ENCODE measurements at places on chromosomes 12 and 14.

DNA sequence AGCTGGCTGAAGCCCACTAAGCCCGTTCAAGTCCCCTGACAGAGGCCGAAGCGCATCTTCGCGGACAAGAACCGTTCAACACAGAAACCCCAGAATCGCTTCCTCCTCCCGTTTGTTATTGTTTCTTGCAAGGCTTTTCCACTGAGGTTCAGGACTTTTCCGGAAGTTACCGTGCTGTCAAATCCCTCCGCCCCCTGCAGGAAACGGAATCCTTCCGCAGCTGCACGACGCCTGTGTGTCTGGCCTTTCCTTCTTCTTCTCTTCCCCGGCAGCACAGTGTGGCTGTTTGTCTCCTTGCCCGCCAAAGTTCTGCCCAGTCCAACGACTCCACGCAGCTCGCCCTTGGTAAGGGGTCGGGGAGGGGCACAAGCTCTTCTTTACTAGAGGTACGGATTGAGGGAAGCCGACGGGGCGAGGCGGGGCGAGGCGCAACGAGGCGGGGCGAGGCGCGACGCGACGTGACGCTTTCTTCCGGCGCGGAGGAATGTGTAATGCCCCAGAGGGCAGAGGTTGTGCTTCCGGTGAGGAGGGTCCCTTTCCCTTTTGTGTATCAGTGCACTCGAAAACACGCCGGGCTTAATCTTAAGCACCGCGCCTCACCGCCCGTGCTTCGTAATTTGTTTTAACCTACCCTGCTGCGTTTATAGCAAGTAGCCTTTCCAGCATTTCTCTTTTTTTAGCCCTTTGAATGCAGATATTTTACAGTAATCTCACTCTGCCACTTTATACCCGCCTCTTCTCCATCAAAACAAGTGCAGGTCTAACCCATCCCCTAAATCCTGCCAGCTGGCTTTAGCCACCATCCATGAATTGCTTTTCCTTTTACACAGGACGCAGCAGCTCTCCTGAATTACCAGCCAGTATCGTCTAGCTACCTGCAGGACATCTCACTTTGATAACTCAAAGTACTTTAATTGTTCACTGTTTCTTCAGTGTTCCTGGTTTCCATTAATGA is at the start of gene KDM5A:
Gene KDM5A, minus strand, starts transcription at position 179 of the 955 bp plus-strand sequence. CDS start 229 bp downstream, outside the sequence.
- H3K4me3 ChIP-seq: peak within 1 kb of the TSS; percentile 79
- peak within 1 kb of the TSS; percentile 93 for H3K27ac ChIP-seq
- no peaks in the 10 kb centered on the region for H3K27me3 ChIP-seq

- peaks cover 2% of the 10 kb centered on the region for H3K36me3 ChIP-seq
- peaks cover 2% of the 10 kb centered on the region for H3K4me1 ChIP-seq
- no peaks in the 10 kb centered on the region for H3K27me3 ChIP-seq
- H3K4me3 ChIP-seq: no peak overlapping the region
- no peak overlapping the region for H3K27ac ChIP-seq
These were observed 106.4 kb downstream of the EPS8 start for GRCh38 chr12:15682826-15683225.

DNA sequence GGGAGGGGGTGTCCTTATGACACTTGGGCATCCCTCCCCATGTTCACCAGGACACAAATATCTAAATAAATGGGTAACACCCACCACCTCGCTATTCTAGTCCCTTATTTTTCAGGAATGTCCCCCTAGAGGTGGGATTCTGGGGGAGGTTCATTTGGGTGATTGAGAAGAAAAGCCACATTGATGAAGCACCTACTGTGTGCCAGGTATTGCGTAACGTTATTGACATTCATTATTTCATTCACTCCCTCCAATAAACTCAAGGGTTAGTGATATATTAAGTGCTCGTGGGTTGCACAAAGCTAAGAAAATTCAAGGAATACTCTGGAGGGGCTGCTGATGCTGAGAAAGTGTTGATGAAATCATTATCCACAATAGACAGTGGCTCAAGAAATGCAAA is 92.5 kb upstream of the NOS1 start:
- H3K27me3 ChIP-seq: peaks cover 9% of the 10 kb centered on the region
- DNase-seq: no peak
- no peak overlapping the region for H3K4me3 ChIP-seq
- no peak overlapping the region for H3K27ac ChIP-seq
- no peaks in the 10 kb centered on the region for H3K36me3 ChIP-seq
- H3K4me1 ChIP-seq: peaks cover 3% of the 10 kb centered on the region

DNA sequence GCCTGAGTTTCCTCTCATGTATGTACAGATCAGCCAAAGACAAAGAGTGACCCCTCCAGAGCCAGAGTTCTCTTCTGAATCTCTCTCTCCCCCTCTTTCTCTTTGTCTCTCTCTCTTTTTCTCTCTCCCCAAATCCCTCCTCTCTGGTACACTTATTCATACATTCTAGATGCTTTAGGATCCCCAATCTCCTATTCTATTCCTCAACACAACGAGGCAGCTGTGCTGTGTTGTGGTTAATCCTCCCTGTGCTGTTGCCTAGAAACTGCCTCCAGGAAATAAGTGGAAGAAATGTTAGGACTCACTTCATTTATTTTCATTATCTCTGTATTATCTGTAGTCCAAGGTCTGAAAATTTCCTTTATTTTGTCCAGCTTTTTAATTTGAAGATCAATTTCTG is 350.5 kb upstream of the OR4E1 start:
- H3K27me3 ChIP-seq: no peaks in the 10 kb centered on the region
- no peaks in the 10 kb centered on the region for H3K4me1 ChIP-seq
- H3K4me3 ChIP-seq: no peak overlapping the region
- no peak overlapping the region for H3K27ac ChIP-seq
- DNase-seq: no peak
- no peaks in the 10 kb centered on the region for H3K36me3 ChIP-seq

DNA sequence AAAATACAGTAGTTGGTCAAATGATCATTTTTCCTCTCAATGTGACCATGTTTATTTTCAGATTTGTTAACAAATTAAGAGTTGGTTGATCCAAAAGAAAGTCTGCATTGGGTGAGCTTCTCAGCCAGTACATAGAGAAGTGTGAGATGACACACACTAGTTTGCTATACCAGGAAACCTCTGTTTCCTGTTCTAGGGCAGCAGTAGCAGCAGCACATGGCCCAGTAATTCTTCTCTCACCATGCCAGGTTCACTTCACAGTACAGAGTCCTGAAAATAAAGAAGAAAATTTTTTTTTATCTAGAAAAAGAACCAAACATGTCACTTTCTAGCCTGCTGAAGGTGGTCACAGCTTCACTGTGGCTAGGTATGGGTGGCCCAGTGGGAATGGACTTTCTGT is 250.2 kb upstream of the OR4E1 start:
- H3K36me3 ChIP-seq: no peaks in the 10 kb centered on the region
- H3K4me3 ChIP-seq: no peak overlapping the region
- H3K27ac ChIP-seq: no peak overlapping the region
- H3K4me1 ChIP-seq: no peaks in the 10 kb centered on the region
- H3K27me3 ChIP-seq: no peaks in the 10 kb centered on the region

GRCh38 chr12:4292341-4293073 is 18.9 kb downstream of the CCND2 start:
- H3K36me3 ChIP-seq: peaks cover 27% of the 10 kb centered on the region
- no peak overlapping the region for H3K4me3 ChIP-seq
- H3K4me1 ChIP-seq: peaks cover 7% of the 10 kb centered on the region
- DNase-seq: peak; percentile 50
- no peak overlapping the region for H3K27ac ChIP-seq

GRCh38 chr12:80373666-80374065 is 70.4 kb upstream of the PTPRQ start:
- DNase-seq: no peak
- H3K36me3 ChIP-seq: no peaks in the 10 kb centered on the region
- no peak overlapping the region for H3K27ac ChIP-seq
- H3K4me3 ChIP-seq: no peak overlapping the region
- no peaks in the 10 kb centered on the region for H3K4me1 ChIP-seq
- no peaks in the 10 kb centered on the region for H3K27me3 ChIP-seq

DNA sequence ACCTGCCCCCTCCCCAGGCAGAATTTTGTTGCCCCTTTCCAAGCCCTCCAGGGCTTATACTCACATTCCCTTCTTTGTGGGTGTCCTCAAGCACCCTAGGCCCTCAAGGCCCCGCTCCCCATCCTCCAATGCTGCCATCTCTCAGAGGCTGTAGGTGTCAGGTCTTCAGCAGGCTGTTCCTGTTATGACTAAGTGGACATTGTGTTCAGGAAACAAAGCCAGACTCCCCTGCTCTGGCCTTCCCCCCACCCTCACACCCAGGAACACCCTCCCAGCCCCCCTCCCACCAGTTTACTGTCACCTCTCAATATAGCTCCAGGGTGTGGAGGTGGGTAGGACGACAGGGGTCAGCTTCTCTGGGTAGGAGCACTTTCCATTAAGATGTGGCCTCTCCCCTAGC is 1.4 kb upstream of the MYH6 start:
- no peaks in the 10 kb centered on the region for H3K36me3 ChIP-seq
- peaks cover 35% of the 10 kb centered on the region for H3K27me3 ChIP-seq
- DNase-seq: no peak
- H3K4me3 ChIP-seq: no peak overlapping the region
- H3K4me1 ChIP-seq: no peaks in the 10 kb centered on the region

- H3K4me3 ChIP-seq: no peak overlapping the region
- H3K27ac ChIP-seq: no peak overlapping the region
- no peaks in the 10 kb centered on the region for H3K36me3 ChIP-seq
- no peaks in the 10 kb centered on the region for H3K4me1 ChIP-seq
- H3K27me3 ChIP-seq: no peaks in the 10 kb centered on the region
These were observed 1202.3 kb downstream of the GALC start for GRCh38 chr14:86790408-86791364.

DNA sequence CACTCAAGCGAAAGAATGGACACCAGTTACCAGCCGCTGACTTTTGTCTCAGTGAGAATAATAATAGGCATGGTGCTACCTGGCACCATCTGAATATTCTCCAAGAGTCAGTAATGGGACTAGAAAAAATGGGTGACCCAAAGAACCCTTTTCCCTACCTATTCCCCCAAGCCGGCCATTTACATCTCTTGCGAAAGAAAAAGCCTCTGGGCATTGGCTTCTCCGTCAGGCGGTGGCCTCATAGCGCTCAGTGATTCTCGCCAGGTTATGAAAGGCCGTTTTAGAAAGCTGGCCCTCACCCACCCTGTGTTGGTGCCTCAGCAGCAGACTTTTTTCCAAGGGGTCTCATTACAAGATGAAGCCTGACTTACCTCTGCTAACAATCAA is 523 bp upstream of the SLC6A15 start:
- peaks cover 41% of the 10 kb centered on the region for H3K27me3 ChIP-seq
- no peaks in the 10 kb centered on the region for H3K36me3 ChIP-seq
- DNase-seq: no peak
- no peak overlapping the region for H3K27ac ChIP-seq
- peak overlapping the region; percentile 48 for H3K4me3 ChIP-seq

GRCh38 chr12:123223241-123223668 is 9.7 kb downstream of the MPHOSPH9 start:
- H3K4me3 ChIP-seq: no peak overlapping the region
- no peaks in the 10 kb centered on the region for H3K4me1 ChIP-seq
- no peak for DNase-seq
- H3K27ac ChIP-seq: no peak overlapping the region
- peaks cover 19% of the 10 kb centered on the region for H3K36me3 ChIP-seq
- no peaks in the 10 kb centered on the region for H3K27me3 ChIP-seq

DNA sequence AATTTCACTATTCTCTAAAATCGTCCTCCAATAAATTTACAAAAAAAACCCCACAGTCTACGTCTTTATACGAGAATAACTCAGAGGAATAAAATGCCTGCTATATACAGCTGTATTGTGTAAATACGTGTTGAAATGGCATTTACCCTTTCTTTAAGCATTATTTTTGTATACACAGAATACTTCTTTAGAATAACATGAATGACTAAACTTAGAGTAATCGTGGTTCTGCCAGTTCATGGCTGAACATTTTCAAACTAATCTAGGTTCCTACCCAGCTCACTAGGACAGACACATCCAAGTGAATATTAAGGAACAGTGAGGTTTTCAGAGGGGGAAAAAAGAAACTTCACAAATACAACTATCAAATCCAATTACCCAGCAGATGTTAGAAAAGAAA is 24.6 kb downstream of the DICER1 start:
- no peak overlapping the region for H3K27ac ChIP-seq
- H3K4me1 ChIP-seq: peaks cover 23% of the 10 kb centered on the region
- H3K36me3 ChIP-seq: peaks cover 32% of the 10 kb centered on the region
- H3K27me3 ChIP-seq: no peaks in the 10 kb centered on the region

GRCh38 chr12:3367750-3368444 is 123.1 kb upstream of the PRMT8 start:
- H3K27me3 ChIP-seq: peaks cover 54% of the 10 kb centered on the region
- no peaks in the 10 kb centered on the region for H3K36me3 ChIP-seq
- peaks cover 13% of the 10 kb centered on the region for H3K4me1 ChIP-seq
- H3K4me3 ChIP-seq: no peak overlapping the region
- H3K27ac ChIP-seq: no peak overlapping the region

DNA sequence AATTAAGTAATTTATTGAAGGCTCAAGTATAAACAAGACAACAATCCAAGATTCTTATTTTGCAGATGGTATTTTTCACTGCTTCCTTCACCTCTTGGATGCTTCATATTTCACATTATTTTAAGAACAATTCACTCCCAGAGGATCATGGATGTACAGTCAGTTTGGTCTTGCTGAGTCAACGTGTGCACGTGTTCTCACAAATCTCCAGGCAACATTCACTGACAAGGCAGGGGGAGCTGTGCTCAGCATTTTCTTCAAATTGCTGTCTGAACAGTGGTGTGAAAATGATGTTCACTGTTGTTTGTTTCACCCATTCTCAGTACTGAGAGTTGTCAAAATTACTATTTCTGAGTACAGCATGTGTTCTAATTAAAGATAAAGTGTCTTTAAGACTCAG is 118.3 kb upstream of the SLC38A4 start:
- no peaks in the 10 kb centered on the region for H3K36me3 ChIP-seq
- H3K27ac ChIP-seq: no peak overlapping the region
- no peaks in the 10 kb centered on the region for H3K27me3 ChIP-seq
- H3K4me3 ChIP-seq: no peak overlapping the region
- no peak for DNase-seq

- no peaks in the 10 kb centered on the region for H3K4me1 ChIP-seq
- H3K27me3 ChIP-seq: no peaks in the 10 kb centered on the region
- DNase-seq: no peak
- H3K4me3 ChIP-seq: no peak overlapping the region
- no peaks in the 10 kb centered on the region for H3K36me3 ChIP-seq
These were observed 91.8 kb downstream of the SLC38A1 start for GRCh38 chr12:46177025-46177424.

GRCh38 chr14:85438481-85438942 is 91.4 kb upstream of the FLRT2 start:
- no peaks in the 10 kb centered on the region for H3K27me3 ChIP-seq
- H3K4me3 ChIP-seq: no peak overlapping the region
- H3K36me3 ChIP-seq: no peaks in the 10 kb centered on the region
- DNase-seq: no peak
- no peaks in the 10 kb centered on the region for H3K4me1 ChIP-seq

- no peak for DNase-seq
- peaks cover 16% of the 10 kb centered on the region for H3K4me1 ChIP-seq
- no peak overlapping the region for H3K4me3 ChIP-seq
- H3K27ac ChIP-seq: no peak overlapping the region
- no peaks in the 10 kb centered on the region for H3K27me3 ChIP-seq
- no peaks in the 10 kb centered on the region for H3K36me3 ChIP-seq
These were observed 27.0 kb upstream of the CPM start for GRCh38 chr12:68959891-68960464.

GRCh38 chr12:129481921-129482320 is 421.9 kb downstream of the TMEM132D start:
- no peak overlapping the region for H3K27ac ChIP-seq
- no peak for DNase-seq
- H3K4me3 ChIP-seq: no peak overlapping the region
- no peaks in the 10 kb centered on the region for H3K4me1 ChIP-seq
- H3K36me3 ChIP-seq: no peaks in the 10 kb centered on the region
